ENCODE measurements at places on chromosomes 7 and 10.

- DNase-seq: peak; percentile 77
Measured at GRCh38 chr10:35447693-35448407, 111.5 kb downstream of the CCNY start.

DNA sequence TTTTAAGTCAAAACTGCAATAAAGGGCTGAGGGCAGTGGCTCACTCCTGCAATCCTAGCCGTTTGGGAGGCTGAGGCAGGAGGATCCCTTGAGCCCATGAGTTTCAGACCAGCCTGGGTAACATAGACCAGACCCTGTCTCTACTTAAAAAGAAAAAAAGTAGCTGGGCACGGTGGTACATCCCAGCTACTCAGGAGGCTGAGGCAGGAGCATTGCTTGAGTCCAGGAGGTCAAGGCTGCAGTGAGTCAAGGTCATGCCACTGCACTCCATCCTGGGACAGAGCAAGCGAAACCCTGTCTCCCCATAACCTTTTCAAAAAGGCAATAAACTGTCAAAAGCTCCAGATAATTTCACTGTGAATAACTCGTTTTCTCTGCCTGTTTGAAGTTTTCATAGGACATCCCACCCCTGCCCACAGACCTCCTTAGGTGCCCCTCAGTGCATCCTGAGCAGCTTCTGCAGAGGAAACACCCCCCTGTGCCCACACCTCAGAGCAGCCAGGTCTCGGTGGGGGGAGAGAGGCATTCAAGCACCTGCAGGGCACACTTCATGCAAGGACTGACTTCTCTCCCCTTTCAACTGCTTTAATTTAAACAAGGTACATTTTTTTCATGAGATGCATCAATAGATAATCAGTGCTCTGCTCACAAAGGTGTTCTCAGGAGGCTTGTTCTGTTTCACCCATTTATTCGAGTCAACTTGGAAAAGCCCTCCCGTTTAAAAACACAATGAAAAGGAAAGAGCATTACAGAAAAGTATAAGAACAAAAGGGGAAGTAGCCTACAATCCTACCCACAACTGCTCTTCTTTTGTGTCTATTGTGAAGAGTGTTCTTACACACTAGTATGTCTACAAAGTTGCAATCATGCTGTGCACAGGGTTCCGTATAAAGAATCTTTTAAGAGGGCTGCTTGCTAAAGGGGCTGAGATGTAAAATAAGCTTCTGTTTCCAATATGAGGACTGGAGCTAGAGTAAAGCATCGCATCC is 104.9 kb downstream of the KMT2E start:
- DNase-seq: no peak

DNA sequence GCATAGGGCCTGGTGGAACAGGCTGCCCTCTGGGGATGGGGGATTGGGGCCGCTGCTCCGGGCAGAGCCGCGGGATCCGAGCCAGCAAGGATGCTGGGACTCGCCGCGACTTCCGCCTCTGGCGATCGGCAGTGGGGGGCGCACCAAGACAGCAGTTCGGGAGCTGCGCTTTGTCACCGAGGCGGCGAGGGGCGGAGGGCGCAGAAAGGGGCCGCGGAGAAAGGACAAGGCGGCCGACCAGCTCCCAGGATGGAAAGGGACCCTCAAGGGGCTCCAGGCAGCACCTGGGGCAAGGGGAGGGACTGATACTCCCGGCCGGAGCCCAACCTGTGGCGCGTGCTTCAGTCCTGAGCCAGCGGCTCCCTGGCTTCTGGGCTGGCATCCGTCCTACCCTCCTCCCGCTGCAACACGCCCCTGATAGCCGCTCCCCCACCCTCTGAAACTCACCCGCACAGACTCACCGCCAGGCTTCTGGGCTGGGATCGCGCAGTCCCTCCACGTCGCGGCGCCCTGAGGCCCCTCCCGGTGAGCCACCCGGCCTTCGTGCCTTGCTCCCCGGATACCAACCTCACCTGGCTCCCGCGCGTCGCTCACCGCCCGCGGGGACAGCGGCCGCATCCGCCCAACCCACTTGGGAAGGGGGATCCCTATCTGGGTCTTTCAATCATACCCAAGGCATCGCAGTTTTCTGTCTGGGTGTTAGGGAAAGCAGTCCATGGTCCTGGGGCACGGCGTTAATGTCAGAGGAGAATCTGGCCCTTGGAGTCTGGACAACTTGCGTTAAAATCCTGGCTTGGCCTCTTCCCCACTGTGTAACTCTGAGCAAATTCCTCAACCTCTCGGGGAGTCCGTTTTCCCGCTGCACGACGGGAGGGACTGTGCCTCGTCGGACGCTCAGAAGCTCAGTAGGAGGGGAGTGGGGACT is 7.0 kb upstream of the EVX1 start:
- DNase-seq: peak; percentile 12

DNA sequence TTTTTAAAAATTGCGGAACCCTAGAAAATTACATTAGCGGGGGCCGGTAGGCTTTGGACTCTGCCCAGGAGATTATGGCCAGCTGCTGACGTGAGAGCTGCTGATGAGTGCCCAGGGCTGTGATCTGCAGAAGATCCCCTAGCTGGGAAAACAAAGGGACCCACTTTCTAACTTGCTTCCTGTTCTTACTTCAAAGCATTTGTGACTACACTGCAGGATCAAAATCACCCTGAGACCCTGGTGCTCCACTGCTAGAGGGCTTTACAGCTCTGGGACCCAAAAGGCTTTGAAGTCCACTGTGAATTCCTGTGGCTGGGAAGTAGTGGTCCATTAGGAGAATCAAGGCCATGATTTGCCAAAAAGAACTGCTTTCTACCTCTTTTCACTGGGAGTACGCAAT is 499.4 kb upstream of the AKR1E2 start:
- no peak for DNase-seq

DNA sequence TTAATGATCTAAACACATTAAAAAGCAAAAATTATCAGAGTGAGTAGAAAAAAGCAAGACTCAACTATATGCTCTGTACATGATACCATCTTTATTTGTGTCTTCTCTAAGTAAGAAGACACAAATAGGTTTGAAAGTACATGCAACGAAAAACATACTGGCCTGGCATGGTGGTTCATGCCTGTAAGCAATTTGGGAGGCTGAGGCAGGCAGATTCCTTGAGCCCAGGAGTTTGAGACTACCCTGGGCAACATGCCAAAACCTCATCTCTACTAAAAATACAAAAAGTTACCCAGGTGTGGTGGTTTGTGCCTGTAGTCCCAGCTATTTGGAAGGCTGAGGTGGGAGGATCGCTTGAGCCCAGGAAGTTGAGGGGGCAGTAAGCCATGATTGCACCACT is 78.1 kb upstream of the TOMM7 start:
- DNase-seq: no peak

DNA sequence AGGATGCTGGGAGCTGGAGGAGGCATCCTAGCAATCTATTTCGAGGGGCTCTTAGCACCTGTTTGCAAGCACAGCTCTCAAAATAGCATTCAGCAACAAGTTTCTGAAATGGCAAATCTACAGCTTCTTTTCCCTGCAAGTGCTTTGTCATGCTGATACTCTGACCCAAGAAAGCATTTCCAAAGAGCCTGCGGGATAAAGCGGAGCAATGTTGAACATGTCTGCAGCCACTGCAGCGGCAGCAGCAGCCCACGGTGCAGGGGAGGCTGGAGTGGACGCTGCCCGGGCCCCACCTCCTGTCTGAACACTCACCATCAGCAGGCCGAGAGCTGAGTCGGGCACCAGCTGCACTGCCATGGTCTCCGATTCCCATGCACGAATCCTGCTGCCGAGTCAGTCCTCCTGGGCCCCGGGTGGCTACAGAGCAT is 964 bp downstream of the FRMD4A start:
- no peak for DNase-seq

- no peak for DNase-seq
Measured at GRCh38 chr7:108408296-108408991, 47.8 kb downstream of the NRCAM start.

DNA sequence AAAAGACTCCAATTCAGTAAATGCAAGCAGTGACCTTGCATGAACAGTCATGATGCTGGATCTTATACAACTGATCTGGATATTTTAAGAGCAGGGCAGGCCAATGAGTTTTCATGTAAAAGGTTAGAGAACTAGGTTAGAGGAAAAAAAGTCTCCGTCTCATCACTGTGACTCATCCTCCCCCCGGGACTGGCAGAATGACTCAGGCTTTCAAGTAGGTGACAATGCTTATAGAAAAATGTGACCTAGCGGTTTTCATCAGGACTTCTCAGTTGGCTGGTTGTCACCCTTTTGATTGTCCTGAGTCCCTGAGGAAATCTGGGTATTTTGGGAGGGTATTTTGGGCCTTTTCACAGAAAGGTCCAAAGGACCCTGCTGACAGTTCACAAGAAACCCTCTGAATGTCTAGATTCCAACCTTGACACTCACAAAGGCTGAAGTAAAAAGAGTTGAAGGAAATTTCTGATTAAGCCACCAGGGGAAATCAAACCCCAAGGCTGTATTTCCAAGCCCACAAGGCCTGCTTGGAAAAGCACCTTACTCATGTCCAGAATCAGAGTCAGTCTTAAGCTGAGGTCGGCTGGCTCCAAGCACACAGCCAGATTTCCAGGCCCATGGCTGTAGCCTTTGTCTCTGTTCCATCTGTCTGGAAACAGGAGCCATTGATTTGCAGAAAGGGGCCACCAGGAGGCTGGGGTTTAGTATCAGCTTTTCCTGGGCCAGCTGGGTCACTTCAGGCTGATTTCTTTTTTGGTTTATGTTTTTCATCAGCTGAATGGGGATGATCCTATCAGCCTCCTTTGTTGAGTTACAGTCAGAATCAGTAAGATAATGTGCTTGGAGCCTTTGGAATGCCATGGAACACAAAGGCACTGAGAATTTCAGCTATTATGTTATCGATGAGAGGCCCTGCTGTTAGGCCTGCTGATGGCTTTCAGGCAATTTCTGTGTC is 226.4 kb upstream of the HABP2 start:
- DNase-seq: peak; percentile 89

GRCh38 chr7:24227603-24228359 is 56.2 kb upstream of the NPY start:
- no peak for DNase-seq

DNA sequence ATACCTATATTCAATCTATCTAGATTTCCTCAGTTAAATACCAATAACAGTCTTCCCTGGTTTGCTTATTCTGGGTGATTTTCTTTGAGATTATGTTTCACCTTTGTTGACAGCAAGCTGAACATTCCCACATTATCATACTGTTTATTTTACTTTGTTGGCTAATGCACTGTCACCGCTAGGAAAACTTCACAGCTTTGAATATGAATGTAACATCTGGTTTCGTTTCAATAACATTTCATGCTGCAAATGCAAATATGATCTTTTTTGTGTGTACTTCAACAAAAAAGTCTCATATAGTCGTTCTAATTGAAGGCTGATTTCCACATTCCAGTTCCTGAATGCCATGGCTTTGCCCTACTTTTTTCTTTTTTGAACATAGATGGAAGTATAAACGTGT is 946.3 kb upstream of the GHITM start:
- no peak for DNase-seq

DNA sequence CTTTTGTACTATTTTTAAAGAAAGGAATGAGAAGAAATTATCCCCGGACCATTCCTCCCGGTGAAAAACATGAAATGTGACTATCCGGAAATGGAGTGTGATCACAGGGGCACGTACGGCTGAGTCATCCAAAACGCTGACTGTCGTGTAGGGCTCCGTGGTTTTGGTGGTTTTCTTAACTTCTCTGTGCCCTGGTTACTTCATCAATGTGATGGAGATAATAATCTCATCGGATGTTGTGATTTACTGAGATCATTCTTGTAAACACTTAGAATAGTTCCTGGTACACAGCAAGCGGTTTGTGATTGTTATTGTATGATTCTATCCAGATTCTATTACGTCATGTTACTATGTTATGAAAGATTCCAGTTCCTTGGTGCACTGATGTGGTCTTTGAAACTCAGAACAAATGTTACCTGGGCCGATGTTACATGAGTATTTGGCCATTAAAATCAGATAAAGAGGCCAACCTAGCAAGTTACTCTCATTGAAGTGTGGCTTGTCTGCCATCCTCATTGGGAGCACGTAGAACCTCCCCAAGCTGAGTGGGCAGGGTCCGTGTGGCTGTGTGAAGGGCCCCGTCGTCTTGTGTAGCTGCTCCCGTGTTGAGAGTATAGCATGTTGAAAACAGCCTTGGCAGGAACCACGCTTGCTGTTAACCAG is 99.5 kb downstream of the CAMK1D start:
- DNase-seq: peak; percentile 82

- no peak for DNase-seq
Measured at GRCh38 chr7:8491544-8492489, 58.4 kb downstream of the NXPH1 start.

DNA sequence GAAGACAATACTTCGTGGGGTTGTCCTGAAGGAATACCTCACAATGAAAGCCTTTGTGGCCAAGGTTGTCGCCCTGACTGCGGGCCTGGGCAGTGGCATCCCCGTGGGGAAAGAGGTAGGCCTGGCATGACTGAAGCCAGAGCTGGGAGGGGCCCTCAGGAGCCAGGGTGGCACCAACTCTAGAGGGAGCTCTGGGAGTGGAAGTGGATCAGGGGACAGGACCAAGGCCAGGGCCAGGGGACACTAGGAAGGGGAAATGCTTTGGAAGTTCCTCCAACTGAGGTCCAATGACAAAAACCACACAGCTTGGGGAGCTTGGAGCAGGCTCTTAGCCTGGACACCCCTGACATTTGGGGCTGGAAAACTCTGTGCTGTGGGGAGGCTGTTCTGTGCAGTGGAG is 5.8 kb downstream of the CLCN1 start:
- peak; percentile 7 for DNase-seq

- DNase-seq: peak; percentile 95
Measured at GRCh38 chr10:110221721-110222261, 14.4 kb downstream of the MXI1 start.

DNA sequence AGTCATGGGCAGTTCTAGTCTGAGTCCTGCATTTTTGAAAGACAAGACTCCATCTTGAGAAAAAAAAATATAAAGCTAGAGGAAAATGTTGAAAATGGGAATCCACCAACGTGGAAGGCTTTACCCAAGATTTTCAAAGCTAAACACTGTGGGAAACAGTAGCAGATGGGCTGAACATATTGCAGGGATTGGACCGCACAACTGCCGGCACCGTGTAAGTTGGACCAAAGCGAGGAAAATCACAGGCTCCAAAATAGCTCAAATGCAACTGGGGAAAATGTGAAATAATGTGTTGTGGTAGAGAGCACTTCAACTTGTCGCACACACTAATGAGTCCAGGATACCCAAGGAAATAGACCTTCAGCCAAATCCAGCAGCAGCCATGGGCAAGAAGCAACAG is 26.4 kb upstream of the ADRB1 start:
- DNase-seq: no peak

DNA sequence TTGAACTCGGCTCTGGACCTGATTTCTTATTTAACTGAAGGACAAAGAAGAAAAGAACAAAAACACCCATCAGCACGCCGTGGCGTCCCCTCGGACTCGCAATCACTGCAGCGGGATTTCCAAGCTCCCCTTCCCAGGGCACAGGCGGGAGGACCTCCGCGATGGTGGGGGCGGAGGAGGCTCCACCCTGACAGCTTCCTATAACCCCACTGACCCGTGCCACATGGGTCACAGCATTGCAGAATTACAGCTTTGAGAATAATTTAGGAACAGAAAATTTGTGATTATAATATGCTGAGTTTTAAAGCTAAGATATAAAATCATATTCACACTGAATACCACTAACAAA is 129.7 kb upstream of the SEC61G start:
- no peak for DNase-seq

- no peak for DNase-seq
Measured at GRCh38 chr10:109239371-109239770, 683.9 kb downstream of the XPNPEP1 start.

GRCh38 chr7:91396-92175 is 100.8 kb upstream of the FAM20C start:
- no peak for DNase-seq

GRCh38 chr7:138756591-138757242 is 41.1 kb upstream of the TMEM213 start:
- DNase-seq: no peak

Data from cardiac fibroblast (primary cell).